ENCODE measurements at places on chromosomes 16 and 17.

- no peak for DNase-seq
These were observed 12.4 kb downstream of the ETV4 start for GRCh38 chr17:43533699-43534098.

DNA sequence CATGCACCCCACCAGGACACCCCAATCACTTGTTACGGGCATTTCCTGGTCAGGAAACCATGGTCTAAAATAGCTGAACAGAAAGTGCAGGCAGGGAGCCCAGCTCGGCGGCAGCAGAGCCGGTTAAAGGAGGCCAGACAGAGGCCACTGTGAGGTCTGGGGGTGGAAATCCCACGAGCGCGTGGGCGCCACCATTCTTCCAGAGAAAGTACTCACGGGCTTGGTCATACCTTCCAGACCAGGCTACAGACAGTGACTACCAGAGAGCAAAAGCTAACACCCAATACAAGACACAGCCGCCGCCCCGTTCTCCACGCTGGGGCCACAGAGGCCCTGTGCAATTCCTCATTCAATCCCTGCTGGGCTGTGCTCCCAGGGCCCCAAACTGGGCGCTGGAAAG is 11.9 kb downstream of the CEP131 start:
- no peak for DNase-seq

DNA sequence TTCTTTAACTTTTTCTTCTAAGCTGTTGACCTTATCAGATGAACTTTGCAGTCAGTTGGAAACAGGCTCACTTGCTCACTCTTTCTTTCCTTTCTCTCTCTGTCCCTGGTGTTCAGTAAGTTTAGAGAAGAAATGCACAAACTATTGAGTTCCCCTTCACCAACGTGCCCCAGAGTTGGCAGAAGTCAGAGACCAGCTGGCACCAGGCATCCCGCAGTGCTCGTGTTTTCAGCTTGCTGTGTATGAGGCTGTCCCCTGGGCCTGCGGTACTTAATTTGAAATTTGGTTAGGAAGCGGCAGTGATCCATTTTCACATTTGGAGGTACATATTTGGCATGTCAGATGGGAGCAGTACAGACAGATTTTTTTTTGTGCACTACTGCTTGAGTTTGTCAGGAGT is 258.6 kb downstream of the SNX29 start:
- no peak for DNase-seq

DNA sequence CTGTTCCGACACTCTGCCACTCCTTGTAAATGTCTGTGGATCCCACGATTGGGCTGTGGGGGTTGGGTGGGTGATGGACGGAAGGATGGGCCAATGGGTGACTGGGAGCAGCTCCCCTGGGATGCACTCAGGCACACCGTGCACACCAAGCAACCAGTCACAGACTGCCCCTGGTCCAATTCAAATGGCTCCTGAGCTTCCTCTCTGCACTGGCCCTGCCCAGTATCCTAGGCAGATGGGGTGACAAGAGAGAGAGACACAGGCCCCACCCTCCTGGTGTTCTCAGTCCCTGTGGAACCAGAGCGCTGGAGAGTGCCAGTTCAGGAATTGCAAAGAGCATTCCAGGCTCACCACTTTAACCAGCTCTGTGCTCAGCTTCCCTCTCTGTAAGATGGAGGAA is 32.8 kb downstream of the BEAN1 start:
- no peak for DNase-seq

GRCh38 chr17:80731323-80731722 is 186.7 kb downstream of the RPTOR start:
- no peak for DNase-seq

GRCh38 chr16:88826070-88826840 is 14.5 kb upstream of the APRT start:
- no peak for DNase-seq

DNA sequence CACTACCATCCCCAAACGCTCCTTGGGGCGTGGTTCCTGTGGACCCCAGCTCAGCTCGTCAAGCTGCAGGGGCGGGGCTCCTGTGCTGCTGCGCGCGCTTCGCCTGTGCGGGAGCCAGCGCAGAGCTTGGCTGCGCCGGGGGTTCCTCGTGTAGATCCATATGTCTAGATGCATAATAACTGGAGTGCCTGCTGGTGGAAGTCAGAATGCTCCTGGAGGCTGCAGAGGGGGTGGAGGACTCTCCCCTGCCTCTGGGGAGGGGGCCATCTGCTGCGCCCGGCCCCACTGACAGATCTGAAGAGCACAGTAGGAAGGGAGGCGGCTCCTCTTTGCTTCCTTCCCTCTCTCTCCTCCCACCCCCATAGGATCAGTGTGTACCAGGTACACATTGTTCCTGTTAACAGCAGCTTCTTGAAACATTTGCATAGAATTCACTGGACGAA is 4.6 kb downstream of the RASD1 start:
- DNase-seq, result no peak

GRCh38 chr17:14730821-14731220 is 429.9 kb downstream of the HS3ST3B1 start:
- no peak for DNase-seq

- no peak for DNase-seq
These were observed 66.7 kb downstream of the NACA2 start for GRCh38 chr17:61524319-61524718.

- no peak for DNase-seq
These were observed 150.0 kb downstream of the NPIPB11 start for GRCh38 chr16:29256501-29256981.

GRCh38 chr16:89748076-89748475 is 26.7 kb downstream of the ZNF276 start:
- DNase-seq, result no peak

All from left renal pelvis (tissue), 4 donors.